ENCODE measurements at places on chromosomes 6 and 20. TPM values are rescaled to one million over a fixed set of nuclear protein-coding genes. Genes with fewer than 3 reads are reported as not detected.

- no peak for DNase-seq
These were observed 85.8 kb downstream of the FUT9 start for GRCh38 chr6:96101564-96101963.

- no peak for DNase-seq
These were observed 9.8 kb downstream of the SPATS1 start for GRCh38 chr6:44352259-44352658.

GRCh38 chr6:72316675-72317380 is 305.0 kb upstream of the KCNQ5 start:
- DNase-seq: no peak

- DNase-seq: no peak
These were observed 90.8 kb downstream of the GJA1 start for GRCh38 chr6:121526282-121526681.

- DNase-seq: no peak
These were observed 5.6 kb upstream of the ZNF831 start for GRCh38 chr20:59157961-59158541.

DNA sequence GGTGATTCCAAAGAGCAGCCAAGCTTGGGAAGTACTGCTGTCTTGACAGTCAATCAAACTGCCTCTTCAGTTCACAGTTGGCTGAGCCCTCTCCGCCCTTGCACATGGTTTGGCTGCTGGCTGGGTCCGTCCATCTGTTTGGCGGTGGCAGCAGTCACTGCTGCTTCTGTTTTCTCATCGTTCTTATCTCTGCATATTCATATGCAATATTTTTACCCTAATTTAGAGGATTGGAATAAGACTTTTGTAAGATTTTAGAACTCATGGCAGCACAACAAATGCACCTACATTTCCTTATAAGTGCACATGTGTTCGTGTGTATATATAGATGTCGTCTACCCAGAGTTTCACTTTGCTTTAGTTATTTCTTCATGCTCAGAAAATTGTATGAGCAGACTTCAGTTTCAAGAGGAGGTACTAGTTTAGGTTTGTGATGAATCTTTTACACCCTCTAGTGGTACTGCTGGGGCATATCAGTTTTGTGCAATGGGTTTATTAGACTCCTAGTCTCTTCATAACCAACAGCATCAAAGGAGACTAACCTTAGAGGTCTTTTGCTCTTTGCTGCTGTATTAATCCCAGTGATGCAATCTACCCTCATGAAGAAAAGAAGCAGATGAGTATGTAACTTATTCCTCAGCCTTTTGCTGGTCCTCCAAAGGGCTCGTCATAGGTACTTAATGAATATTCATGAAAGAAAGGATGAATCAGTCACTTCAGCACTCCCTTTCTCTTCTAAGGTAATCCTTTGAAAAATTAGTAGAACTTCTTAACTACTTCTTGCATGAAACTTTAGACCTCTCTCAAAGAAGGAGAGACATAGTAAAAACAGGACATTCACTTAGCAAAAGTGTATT is 44.3 kb downstream of the KHDC1L start:
- DNase-seq: peak; percentile 84

DNA sequence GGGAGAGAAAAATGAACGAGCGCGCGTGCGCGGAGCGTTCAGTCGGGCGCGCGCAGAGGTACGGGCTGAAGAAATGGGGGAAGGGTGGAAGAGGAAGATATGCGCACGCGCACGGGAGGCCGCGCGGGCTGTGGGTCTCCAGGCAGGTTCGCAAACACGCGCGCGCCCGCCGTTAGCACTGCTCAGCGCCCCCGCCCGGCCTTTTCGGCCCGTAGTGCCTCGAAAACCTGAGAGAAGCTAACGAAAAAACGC is 393 bp downstream of the BCLAF1 start:
- DNase-seq: peak; percentile 86

GRCh38 chr20:59207235-59207634 is 43.6 kb downstream of the ZNF831 start:
- DNase-seq: no peak

DNA sequence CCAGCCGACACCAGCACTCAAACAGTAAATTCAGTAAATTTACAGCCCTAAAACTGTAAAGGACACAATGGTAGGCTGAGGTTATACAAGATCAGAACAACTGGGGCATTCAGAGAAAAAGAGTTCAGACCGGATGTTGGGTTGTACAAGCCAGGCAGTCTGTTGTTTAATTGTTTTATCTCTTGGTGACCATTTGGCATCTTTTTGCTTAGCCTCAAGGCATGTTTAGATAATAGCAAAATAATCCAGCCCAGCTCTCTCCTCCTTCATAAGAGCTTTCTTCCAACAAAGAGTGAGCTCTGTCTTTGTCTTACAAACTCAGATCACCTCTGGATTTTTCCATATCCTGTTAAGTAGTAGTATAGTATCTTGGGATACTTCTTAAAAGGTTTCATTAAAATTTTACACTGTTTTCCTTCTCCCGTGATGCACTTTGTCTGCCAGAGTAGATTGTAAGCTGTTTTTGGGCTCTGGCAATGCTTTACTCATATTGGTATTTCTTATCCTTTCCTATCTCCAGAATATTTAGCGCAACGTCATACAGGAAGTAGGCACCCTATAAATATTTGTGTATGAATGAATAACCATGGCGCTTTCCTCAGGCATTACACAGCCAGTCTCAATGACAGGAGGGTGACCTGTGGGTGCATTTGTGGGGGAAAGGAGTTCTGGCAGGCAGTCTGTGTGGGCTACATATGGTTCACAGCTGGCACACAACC is 35.6 kb upstream of the TRAM2 start:
- DNase-seq: peak; percentile 50

GRCh38 chr20:49516916-49517804 is 34.7 kb upstream of the KCNB1 start:
- no peak for DNase-seq

DNA sequence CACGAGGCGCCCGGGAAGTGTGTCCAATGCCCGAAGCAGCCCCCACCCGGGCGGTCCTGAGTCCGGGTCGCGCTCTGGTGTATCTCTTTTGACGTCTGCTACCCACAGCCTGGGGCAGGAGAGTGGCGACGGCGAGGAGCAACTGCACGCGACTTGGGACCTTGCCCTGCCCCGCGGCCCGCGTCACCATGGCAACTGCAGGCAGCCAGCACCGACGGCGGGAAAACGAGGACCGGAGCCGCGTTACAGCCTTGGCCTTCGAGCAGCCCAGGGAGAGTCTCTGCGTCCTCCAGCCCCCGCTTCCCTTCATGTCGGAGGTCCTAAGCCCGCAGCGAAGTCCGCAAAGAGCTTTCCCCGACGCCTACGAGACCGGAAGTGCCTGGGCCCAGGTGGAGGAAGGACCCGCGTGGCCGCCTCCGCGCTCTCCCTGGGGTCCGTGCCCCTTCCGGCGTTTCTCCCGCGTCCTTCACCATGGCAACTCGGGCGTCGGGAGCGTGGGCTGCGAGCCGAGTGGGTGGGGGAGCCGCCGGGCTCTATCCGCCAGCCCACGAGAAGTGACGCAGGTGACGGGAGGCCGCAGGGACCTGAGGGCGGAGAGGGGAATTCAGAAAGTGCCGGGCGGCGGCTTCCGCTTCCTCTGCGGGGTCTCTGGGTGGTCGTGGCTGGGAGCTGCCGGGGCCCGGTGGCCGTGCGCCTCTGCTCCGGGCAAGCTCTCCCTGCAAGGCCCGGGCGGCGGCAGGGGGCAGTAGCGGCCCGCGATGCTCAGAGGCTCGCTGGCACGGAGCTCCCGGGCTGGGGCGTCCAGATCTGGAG is 88.6 kb upstream of the TGM3 start:
- DNase-seq: peak; percentile 28

The DEFB115 gene
- total RNA-seq: not detected

The SUMO4 gene
- total RNA-seq: 2.2 TPM

The TXLNB gene
- under 0.01 TPM for total RNA-seq

The POM121L2 gene
- total RNA-seq: not detected

The HLA-G gene
- total RNA-seq: not detected

The MOCS1 gene
- total RNA-seq: 8.1 TPM

Measured in IMR-90 (cell line).